Activated naive CD4-positive, alpha-beta T cell treated with Interleukin-2 at 50 U/mL for 16 hours (primary cell): ENCODE measurements at places on chromosomes 13 and 19.

DNA sequence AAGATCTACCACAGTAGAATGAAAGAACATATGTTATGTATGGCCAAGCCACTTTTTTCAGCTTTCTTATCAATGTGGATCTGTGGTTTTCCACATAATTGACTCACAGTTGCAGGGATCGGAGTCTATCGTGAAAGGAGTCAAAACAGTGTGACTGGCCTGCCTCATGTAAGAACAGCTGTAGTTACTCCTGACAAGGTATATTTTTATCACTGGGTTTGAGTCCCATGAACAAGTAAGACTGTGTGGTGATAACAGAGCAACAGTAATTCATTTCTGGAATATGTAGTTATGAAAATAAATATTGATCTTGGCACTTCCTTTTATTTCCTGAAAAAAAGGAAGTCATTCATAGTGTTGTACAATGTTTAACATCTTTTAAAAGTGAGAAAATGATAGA is 416.6 kb downstream of the KLF12 start:
- peak; percentile 14 for DNase-seq

DNA sequence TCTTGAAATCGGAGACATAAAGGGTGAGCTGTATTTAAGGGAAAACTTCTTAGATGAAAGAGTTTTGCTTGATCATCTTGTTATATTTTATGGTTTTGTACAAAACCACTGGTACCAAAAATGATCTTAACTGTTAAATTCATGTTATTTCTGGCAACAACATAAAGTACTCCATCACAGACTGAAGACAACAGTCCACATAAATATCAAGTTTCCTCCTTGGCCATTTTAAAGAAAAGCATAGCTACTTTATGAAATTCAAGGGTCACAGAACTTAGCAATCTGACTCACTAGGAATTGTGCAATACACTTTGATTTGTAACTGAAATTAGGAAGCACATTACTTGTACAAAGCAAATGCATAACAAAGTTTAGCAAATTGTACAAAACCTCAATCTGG is 66.3 kb downstream of the TBC1D4 start:
- no peak for DNase-seq

GRCh38 chr13:75804054-75804453 is 167.9 kb downstream of the LMO7 start:
- DNase-seq: no peak

DNA sequence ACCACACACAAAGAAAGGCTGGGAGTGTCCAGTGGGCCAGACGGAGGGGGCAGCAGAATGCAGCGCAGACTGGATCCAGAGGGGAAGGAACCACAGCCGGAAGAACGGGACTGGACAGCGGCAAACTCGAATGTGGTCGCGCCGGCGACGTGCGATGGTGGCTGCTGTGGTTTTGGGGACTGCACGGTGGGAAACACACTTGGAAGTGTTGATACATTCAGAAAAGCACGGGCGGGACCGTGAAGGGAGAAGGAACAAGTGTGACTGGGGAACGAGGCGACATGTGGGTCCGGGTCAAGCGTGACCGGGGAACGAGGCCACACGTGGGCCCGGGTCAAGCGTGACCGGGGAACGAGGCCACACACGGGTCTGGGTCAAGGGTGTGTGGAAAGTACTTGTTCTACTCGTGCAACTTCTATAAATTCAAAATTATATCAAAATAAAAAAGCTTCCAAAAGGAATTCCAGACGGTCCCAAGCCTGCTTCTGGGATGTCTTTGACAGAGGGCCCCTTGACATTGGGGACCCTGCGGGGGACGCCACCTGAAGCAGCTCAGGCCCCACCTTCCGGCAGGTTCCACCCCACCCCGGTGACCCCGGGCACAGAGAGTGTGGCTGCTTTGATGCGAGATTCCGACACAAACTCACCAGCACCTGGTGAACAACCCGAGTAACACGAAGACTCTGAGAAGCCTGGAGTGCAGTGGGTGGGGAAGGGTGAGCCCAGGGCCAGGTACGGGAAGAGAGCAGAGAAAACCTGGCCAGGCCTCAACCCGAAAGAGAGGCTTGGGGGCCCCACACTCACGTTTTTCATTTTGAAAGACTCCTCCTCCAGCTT is 25.1 kb upstream of the C13orf46 start:
- DNase-seq: no peak

DNA sequence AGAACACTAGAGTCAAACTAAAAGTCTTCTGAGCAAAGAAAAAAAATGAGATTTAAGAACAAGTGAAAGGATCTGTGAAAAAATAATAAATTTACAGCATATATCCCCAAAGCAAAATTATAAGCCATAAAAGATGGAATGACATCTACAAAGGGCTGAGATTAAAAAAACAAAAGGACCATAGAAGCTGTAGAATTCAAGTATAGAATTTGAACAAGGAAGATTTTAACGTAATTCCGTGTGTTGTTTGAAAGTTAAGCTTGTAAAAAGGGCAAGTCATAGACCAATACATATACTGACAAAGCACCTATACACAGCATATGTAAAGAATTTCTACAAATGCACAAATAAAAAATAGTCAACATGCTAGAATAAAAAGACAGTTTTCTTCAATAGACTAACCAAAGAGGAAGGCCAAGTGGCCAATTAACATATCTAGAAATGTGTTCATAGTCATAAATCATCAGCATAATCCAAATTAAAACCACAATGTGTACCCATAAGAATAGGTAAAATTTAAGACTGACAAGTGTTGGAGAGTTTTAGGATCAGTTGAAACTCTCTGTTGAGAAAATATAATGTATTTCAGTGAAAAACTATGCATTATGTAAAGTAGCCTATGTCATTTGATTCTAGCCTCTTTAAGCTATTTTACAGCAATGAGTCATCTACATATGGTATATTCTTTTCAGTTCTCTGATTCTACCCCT is 674.9 kb downstream of the OLFM4 start:
- no peak for DNase-seq

GRCh38 chr13:112058941-112059340 is 8.0 kb upstream of the SOX1 start:
- no peak for DNase-seq

DNA sequence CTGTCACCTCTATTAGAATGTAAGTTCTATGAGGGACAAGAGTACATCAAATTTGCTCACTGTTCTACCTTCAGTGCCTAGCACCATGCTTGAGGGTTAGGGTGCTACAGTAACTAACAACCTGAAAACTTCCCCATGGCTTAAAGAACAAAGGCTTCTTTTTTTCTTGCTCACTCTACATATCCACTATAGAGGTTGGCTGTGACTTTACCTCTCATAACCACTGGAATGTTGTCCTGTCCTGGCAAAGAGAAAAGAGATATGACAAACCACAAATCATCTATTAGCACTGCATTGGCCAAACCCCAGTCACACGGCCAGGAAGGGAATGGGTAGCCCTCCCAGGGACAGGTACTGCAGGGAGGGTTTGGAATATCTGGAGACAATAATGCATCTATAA is 23.2 kb upstream of the ACOD1 start:
- no peak for DNase-seq

GRCh38 chr13:23957981-23958380 is 60.7 kb upstream of the C1QTNF9B start:
- no peak for DNase-seq

DNA sequence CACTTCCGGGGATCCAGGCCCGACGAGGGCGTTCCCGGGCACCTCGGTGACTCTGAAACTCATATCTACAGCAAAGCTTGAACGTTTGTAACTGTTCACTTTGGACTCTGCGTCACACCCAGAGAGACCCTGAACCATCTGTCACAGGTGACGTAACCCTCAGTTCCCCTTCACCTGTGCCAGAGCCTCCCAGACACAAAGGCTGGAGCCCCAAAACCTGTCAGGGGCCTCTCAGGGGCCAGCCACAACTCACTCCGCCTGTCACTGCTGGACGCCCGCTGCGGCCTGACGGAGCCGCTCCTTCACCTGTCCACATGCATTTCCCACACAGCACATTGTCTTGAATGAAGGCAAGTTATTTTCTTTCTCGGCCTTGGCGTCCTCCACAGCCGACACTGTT is 8.0 kb downstream of the RASA3 start:
- DNase-seq: no peak

- DNase-seq: no peak
Observed at GRCh38 chr13:20787180-20787579, 13.4 kb upstream of the EEF1AKMT1 start.

GRCh38 chr19:54606230-54606629 is 12.8 kb downstream of the LILRA1 start:
- DNase-seq: no peak

DNA sequence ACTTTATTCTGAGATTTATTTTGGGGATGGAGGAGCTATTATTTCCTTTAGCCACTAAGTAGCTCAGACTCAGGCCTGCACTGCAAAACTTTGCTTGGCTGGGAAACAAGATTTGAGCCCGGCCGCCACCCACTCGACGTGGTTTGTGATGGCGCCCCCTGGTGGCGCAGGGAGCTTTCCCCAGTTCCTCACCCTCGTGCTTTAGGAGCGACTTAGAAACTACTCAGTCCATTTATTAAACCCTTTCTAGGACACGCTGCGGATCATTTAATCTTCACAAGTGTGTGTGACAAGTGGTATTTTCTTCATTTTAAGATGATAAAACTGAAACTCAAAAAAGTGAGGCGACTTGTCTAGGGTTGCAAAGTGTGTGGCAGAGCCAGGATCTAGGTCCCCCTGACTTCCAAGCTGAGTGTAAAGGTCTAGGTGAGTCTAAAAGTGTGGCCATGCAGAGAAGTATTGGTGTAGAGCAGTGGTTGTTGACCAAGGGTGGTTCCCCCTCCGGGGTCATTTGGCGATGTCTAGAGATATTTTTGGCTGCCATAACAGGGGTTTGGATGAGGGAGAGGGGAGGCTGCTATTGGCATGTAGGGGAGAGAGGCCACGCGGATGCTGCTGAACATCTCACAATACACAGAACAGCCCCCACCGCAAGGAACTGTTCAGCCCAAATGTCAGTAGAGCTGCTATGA is 2.2 kb downstream of the CXCL17 start:
- peak; percentile 83 for DNase-seq

GRCh38 chr19:45117167-45117594 is 24.2 kb downstream of the PPP1R37 start:
- DNase-seq: peak; percentile 66

DNA sequence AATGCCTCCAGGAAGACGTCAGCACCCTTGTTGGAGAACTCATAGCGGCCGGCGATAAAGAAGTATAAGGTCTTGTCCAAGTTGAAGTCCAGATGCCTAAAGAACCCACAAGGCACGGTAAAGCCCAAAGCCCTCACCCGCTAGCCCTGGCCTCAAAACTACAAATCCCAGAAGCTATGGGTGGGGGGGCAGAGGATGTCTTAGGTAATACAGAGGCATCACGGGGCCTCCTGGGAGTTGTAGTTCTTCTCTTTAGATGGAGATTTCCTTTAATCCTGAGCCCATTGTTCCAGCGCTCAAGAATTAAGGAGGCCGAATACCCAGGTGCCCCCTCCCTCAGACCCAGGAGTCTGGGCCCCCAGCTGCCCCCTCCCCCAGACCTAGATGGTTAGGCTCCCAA is 10.8 kb downstream of the GYS1 start:
- DNase-seq: no peak

DNA sequence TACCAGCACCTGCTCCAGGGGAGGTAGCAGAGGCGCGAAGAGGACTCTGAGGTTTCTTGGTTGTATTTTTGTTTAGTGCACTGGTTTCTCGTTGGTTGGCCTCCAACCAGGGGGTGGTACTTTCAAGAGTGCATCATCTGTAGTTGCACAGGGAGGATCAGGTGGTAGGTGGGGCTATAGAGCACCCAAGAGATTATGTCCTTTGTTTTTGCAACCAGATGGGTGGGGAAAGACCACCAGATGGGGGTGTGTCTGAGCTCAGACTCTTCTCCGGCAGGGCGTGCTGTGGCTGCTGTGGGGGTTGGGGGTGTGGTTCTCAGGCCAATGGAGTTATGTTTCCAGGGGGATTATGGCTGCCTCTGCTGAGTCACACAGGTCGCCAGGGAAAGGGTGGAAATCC is 254.4 kb upstream of the KLF12 start:
- DNase-seq: no peak

DNA sequence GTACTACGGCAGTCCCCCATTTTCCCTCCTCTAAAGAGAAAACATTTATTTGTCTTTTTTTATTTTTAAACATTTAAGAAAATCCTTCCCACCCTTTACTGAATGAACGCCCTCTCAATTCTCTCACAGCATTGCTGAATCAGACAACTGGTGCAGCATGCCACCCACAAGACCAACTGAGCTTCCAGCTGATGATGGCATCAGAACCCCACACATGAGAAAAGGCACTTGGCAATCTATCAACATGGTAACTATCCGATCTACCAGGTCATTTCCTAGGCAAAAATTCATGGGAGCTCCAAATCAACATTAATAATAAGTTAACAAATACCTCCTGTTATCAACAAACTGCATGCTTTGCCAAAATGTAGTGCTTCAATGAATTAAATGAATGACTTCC is 43.1 kb downstream of the LHFPL6 start:
- DNase-seq: no peak

- DNase-seq: no peak
Observed at GRCh38 chr13:29855009-29855408, 4.6 kb upstream of the UBL3 start.

DNA sequence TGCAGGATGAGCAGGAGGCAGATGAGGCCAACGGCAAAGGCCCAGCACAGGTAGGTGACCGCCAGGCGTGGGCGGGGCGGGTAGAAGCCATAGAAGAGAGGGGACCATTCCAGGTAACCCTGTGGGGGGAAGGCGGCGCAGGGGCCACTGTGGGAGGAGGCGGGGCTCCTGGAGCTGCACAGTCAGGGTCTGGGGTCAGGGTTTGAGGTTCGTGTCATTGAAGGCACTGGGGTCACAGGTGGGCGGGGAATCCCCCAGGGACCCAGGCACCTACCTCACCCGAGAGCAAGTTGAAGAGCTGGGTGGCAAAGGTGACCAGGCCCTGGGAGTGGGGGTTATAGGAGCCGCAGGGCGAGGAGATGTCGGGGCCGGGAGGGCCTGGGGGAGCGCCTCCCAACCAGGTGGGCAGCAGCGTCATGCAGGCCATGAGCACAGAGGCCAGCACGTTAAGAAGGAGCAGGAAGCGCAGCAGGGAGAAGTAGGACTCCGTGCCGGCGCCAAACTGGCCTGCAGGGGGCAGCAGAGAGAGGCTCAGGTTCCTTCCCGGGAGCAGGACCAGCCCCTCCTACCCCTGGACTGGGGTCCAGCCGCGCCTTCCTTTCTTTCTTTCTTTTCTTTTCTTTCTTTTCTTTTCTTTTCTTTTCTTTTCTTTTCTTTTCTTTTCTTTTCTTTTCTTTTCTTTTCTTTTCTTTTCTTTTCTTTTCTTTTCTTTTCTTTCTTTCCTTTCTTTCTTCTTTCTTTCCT is 4.6 kb downstream of the TMC4 start:
- peak; percentile 92 for DNase-seq

DNA sequence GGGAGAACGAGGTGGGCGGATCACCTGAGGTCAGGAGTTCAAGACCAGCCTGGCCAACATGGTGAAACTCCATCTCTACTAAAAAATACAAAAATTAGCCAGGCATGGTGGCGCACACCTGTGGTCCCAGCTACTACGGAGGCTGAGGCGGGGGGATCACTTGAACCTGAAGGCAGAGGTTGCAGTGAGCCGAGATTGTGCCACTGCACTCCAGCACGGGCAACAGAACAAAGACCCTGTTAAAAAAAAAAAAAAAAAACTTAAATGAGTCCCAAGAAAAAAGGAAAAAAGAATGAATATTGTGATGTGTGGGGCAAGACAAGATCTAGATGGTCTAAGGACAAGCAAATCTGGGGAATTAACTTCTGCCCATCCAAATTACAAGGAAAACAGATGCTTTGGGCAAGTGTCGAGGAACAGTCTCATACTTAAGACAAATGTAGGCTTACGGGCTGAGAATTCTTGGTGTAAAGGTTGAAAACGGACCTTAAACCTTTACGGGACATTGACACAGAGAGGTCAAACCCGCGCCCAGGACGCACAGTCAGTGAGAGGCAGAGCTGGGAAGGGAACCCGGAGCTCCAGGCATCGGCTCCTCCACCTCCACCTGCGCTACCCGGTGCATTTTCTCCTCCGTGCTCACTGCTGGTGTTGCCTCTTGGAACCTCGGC is 656 bp upstream of the ZNF324 start:
- no peak for DNase-seq
